MG63 (cell line): ENCODE measurements at places on chromosomes 2 and 18. TPM values are rescaled to one million over a fixed set of nuclear protein-coding genes. Genes with fewer than 3 reads are reported as not detected.

The FSIP2 gene
- under 0.01 TPM in 1 of 2 replicates, not detected in the other for total RNA-seq

The RTKN gene
- total RNA-seq, result 8.8 and 12.7 TPM in 2 replicates

The UGT1A4 gene
- total RNA-seq, result not detected in 2 replicates

The TMEM37 gene
- total RNA-seq, result 0.56 TPM in 1 of 2 replicates, not detected in the other

The LRRC30 gene
- total RNA-seq, result not detected in 2 replicates

The PLCL1 gene
- not detected in 2 replicates for total RNA-seq

DNA sequence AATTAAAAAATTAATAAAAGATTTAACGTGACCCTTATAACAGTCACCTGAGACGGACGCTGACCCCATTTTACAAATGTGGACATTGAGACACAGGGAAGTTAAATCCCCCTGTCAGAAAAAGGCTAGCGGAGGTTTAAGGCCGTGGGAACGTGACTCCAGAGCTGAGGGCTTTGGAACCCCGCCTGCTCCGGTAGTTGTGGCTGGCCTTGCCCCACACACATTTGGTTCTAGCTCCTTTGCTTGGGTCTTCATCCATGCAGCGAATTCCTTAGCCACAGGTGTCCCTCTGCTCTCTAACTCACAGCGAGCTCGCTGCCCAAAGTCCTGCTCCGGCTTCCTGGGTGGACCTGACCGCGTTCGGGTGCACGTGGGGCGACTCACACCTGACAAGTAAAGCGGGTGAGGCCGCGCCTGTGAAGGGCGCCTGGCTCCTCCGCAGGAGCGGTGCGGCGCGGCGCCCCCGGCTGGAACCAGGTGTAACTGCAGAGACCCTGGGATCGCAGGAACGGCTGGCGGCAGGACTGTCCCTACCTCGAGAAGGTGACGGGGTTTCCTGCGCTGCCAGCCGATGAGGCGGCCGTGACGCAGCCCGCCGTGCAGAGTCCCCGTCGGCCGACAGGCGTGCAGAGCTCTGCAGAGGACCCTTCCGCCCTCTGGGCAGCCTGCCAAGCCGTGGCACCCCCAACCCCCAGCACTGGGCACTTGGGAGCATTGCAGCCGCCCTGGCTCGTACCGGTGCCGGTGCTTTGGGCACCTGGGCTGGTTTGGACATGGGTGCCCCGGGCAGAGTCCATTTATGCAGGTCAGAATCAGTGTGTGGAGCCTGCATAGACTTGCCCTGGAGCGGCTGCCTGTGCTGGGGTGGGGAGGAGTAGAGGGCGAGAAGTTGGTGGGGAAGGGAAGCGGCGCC lies 2.4 kb upstream of the PROC start:
- no peak for DNase-seq

DNA sequence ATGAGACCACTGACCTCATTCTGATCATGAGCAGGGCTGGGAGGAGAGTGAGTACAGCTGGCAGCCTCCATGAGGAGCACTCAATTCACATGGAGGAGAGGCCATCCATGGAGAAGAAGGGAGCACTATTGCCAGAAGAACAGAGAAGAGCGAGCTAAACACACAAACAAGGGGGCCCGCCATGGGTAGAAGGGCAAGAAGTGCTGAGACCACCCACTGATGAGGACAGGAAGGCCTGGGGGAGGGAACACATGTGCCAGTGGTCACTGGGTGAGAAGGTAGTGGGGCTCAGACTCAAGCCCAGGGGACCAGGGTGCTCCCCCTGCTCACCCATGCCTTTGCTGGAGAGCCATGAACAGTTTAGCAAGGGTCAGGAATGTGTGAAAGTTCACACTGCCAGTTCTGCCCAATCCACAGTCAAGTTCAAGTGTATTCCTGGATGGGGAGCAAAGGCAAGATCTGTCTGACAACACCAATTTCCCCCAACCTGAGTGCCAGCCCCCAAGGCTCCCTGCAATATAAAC lies 57.7 kb downstream of the TTC32 start:
- no peak for DNase-seq

DNA sequence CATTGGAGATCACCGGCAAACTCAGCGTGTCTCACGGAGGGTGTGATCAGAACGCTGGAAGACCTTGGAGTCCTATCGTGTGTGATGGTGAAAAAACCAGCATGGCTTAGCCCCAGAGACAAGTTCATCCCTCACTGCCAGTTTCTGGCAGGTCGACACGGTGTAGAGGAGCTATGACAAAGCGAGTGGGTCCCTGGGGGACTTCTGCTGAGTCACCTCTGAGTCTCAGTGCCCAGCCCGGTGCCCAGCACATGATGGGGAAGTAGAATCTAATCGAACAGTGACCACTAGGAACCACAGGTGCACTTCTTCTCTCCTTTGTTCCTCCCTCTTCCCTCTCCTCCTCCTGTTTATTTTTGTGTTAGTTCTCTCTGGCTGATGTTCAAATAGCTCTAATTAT lies 45.9 kb upstream of the KCNF1 start:
- DNase-seq, result no peak

GRCh38 chr2:179948058-179948457 lies 59.0 kb downstream of the CWC22 start:
- no peak for DNase-seq

DNA sequence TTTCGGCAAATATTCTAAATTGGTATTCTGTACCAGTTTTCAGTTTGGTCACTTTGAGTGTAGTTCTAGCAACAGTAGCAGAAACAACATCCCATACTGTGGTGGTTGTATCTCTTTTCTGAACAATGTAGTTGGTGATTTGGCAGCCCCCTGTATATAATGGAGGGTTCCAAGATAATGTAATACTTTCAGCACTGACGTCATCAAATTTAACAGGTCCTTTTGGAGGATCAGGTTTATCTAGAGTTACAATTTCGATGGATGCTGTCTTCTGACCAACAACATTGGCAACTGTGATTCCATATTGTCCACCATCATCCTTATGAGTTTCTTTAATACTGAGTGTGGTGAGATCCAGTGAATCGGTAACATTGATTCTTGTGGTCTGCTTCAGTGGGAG lies 88.0 kb downstream of the PLEKHA3 start:
- no peak for DNase-seq

- DNase-seq, result no peak
These were observed 62.4 kb upstream of the MSH6 start for GRCh38 chr2:47720559-47720958.
